T47D (cell line): ENCODE measurements at places on chromosomes 6 and 20.

- no peak for DNase-seq
Observed at GRCh38 chr6:1662534-1662933, 52.8 kb downstream of the FOXC1 start.

DNA sequence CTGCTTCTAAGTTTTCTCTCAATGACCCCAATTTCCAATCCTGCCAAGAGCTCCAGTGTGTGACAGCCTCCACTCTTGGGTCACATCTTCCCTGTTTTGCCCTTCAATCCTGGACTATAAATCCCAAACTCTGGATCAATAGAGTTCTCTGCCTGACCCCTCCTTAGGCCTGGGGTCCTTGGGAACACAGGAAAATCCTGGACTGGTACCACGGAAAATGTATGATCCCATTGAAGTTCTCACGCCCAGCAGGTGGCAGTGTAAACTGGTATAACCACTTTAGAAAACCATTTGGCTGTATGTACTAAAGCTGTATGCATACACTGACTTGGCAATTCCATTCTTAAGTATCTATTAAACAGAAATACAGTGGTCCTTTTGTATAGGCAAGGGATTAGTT lies 98.0 kb downstream of the SNAP25 start:
- DNase-seq, result no peak

GRCh38 chr20:18164356-18164755 lies 26.7 kb downstream of the KAT14 start:
- DNase-seq, result no peak

DNA sequence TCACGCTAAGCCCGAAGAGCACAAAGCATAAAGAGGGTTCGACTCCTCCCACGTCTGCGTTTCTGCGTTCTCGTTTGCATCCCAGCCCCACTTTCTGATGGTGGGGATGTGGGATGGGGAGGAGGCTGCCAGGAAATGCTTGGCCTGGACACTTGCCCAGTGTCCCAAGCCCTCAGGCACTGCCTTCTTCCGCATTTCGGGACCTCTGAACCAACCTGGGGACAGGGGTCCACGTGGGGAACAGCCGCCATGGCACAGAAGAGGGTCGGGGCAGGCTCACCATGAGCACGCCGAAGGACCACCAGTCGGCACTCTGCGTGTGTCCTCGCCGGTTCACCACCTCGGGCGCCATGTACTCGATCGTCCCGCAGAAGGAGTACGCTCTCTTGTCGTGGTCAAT lies 88.2 kb downstream of the RAMACL start:
- no peak for DNase-seq

- no peak for DNase-seq
Observed at GRCh38 chr20:58024241-58024721, 204.2 kb downstream of the ANKRD60 start.
